Activated naive CD4-positive, alpha-beta T cell treated with anti-CD3 and anti-CD28 coated beads, Interleukin-2, amount 10 ng/mL, durations not matched to agents 7 days and 5 days (primary cell): ENCODE measurements at places on chromosomes 7 and 10.

GRCh38 chr10:14904316-14904732 is 25.7 kb downstream of the SUV39H2 start:
- peak; percentile 46 for DNase-seq

- no peak for DNase-seq
These were observed 108.0 kb upstream of the LSM8 start for GRCh38 chr7:118075936-118076335.

DNA sequence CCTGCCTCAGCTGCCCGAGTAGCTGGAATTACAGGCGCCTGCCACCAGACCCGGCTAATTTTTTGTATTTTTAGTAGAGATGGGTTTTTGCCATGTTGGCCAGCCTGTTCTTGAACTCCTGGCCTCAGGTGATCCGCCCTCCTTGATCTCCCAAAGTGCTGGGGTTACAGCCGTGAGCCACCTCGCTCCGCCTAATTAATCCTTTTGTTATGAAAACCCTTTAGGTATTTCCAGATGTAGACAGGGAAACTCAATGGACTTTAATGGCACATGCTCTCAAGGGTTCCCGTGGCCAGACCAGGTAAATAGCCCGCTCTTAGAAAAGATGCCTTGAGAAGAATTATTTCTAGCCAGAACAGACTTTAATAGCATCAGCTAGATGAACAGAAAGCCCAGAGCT is 19.7 kb upstream of the EXOC4 start:
- DNase-seq, result no peak

GRCh38 chr10:101031796-101032636 is 982 bp downstream of the SFXN3 start:
- DNase-seq, result peak; percentile 91

GRCh38 chr10:80908611-80909010 is 370.9 kb downstream of the SH2D4B start:
- DNase-seq, result no peak

GRCh38 chr7:24172856-24173255 is 111.1 kb upstream of the NPY start:
- no peak for DNase-seq

- DNase-seq, result peak; percentile 92
These were observed at the start of gene ZYX for GRCh38 chr7:143380646-143381426. Gene ZYX, plus strand, starts transcription at chr7:143381345. Its CDS starts 227 bp downstream, at chr7:143381572.

- no peak for DNase-seq
These were observed 104.9 kb upstream of the FAM180A start for GRCh38 chr7:135853499-135853898.

DNA sequence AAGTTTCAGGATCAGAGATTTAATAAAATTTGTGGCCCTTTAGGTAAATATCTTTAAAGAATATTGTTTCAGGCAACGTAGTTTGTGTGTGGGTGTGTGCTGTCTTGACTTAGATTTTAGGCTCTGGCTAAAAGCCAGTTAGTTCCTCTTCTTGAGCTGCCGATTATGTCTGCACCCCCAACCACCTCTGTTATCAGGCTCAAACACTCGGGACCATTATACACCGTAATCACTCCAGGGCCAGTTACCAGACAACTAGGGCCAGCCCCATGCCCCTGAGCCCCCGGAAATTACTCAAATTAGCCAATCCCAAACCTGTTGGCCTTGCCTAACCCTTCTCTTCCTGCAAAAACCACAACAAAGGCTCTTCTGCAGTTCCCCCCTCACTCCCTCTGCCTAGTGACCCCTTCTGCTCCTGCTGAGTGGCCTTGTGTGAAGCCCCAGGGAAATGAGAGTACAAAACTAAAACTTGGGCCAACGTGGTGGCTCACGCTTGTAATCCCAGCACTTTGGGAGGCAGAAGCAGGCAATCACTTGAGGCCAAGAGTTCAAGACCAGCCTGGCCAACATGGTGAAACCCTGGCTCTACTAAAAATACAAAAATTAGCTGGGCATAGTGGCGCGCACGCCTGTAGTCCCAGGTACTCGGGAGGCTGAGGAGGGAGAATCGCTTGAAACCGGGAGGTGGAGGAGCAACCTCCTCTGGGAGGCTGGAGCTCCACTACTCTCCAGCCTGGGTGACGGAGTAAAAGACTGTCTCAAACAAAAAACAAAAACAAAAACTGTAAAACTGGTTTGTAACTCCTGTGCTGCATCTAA is 9.2 kb upstream of the HNRNPF start:
- peak; percentile 68 for DNase-seq

DNA sequence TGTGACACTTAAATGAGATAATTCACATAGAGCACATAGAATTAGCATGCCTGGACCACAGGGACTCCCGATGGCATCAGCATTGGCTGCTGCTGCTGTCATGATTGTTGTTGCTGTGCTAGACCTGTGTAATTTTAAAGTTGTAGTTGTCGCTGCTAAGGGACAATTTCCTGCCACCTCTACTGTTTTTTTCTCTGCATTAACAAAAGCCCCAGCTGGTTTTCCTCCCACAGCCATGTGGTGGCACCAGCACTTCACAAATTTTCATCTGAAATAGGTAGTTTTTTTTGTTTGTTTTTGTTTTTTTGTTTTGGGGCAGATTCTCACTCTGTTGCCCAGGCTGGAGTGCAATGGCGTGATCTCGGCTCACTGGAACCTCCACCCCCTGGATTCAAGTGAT is 25.4 kb upstream of the PRXL2A start:
- peak; percentile 71 for DNase-seq

- no peak for DNase-seq
These were observed 4.4 kb downstream of the RAB11FIP2 start for GRCh38 chr10:118042336-118042735.

DNA sequence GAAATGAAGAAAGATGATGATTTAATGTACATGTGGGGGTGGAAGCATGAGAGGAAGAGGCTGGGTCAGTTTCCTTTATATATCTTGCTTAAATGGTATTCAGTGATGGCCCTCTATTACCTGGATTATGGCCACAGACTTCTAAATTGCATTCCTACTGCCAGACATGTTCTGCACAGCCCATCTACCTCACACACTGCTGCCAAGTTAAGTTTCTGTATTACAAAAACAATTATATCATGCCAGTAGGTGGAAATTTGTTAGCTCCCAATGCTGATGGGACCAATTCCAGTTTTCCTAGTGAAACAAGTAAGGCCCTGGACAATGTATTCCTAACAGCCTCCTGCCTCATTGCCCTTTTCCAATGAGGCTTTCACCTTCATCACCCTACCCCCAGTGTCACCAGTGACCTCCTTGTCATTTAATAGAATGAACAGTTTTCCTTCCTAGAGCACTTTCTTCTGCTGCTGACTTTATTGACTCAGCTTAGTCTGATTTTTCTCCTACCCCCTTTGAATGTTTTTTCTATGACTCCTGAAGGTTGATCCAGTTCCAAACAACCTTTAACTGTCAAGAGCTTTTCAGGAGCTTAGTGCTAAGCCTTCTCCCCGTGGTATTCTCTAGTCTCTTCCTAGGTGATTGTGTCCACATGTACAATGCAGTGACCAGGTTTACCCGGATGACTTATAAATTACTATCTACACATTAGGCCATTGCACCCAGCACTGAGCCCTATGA is 316.6 kb upstream of the ANKRD30A start:
- DNase-seq, result no peak

- no peak for DNase-seq
These were observed 85.6 kb downstream of the RNF216 start for GRCh38 chr7:5695727-5696345.

GRCh38 chr7:121914676-121915279 is 41.8 kb downstream of the PTPRZ1 start:
- no peak for DNase-seq

DNA sequence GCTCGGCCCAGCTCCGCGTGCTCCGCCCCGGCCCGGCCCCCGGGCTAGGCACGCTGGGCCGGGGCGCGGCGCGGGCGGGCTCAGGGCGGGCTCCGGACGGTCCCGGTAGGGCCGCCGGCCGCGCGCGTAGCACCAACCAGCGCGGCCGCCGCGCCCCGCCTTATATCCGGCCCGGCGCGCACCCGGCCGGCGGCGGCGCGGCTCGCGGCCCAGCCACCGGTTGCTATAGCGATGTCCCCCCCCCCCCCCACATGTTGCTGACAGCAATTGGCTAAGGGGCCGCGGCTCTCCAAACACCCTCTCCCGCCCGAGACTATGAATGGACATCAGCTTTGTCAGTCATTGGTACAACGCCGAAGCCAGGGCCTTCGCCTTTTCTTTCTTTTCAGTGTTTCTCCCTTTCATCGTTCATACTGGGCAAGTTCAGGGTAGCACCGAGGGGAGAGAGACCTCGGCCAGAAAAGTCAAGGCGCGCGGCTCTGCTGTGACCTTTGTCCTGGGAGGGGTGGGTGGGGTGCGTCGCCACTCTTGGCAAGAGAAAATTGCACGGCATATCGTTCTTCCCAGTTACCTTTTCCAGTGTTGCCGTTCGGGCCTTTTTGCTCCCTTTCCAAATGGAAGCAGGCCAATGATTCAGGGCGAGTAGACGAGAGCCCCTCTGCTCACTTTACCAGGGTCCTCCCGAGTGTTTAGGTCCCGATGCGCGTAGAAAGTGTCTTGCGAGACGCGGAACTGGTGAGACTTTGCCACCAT is 354.2 kb downstream of the DNAJB6 start:
- DNase-seq, result peak; percentile 26

GRCh38 chr7:22696541-22697228 is 30.3 kb upstream of the IL6 start:
- DNase-seq, result no peak

GRCh38 chr7:87960239-87960638 is 26.2 kb downstream of the ADAM22 start:
- DNase-seq, result no peak

- DNase-seq, result no peak
These were observed 430.2 kb upstream of the KCND2 start for GRCh38 chr7:119842786-119843185.

DNA sequence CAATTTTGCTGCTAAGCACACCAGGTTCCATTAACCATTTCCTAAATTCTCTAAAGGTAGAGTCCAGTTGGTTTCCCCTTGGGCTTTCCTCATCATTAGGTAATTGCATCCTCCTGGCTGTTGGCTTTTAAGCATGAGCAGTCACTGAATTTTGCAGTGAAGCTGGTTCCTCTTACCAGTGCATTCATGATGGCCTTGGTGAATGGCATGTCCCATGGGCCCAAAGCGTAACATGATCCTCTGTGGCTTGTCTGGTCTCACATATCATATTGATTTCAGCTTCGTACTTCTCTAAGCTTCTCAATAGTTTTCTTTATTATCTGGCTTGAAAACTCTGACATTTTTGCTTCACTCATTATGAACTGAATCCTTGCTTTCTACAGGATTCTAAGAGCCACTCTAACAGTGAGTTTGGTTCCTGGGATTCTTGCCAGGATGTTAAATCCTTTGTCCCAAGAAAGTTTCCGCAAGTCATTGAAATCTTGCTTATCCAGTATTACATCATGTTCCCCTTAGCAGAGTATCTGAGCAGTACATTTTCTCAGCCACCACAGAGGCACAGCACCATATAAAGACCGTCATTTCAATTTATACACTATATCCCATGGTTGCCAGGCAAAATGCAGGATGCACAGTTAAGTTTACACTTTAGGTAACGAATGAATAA is 134.2 kb downstream of the PTN start:
- no peak for DNase-seq

GRCh38 chr7:74040101-74040790 is 12.3 kb downstream of the ELN start:
- no peak for DNase-seq

DNA sequence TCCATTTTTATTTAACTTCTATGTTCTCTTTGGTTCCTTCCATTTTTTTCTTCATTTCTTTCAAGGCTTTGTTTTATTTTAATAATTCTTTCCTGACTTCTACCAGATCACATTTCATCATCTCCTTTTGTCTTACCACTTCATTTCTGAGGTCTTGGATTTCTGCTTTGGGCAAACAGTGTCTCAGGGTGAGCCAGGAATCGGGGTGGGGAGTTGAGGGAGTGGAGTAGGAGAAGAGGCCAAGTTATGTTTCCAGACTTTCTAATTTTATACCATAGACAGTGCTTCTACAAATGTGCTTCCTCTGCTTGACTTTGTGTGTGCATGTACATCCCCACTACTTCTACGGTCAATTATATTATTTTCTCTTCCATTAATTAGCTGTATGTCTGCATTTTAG is 112.1 kb downstream of the PRKG1 start:
- no peak for DNase-seq

GRCh38 chr7:10643545-10643944 is 330.1 kb upstream of the PHF14 start:
- DNase-seq, result peak; percentile 29

DNA sequence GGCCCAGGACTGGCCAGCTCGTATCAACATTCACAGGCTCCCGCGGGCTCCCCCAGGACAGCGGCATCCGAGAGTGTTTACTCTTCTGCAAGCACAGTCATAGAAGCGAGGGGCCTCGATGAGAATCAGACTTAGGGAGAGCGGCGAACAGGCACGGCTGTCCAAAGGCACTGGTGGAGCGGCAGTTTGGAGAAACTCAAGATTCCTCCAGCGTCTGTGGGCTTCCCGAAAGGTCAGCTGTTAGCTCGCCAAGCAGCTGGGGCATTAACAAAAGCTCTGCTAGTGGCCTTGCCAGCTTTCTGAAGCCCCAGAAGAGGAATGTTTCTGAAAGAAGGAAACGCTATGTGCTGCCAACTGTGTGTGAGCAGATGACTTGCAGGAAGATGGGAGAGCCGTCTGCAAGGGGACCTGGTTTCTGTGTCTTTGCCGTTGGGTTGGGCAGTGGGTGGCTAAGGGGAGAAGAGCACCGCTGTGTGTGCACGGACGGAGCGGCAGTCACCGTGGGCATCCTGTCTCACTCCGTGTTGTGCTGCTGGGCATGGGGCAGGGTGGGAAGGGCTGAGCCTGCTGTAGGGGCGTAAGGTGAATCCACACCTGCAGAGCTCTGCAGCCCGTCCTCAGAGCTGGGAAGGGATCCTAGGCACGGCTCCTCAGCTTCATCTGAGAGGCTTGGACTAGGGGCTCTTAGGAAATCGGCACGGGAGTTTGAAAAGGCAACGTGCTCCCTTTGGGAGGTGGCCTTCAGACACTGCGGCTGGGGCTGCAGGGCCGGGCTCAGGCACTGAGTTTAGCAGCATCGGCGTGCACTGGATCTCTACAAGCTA is 42.1 kb downstream of the AMZ1 start:
- DNase-seq, result no peak

DNA sequence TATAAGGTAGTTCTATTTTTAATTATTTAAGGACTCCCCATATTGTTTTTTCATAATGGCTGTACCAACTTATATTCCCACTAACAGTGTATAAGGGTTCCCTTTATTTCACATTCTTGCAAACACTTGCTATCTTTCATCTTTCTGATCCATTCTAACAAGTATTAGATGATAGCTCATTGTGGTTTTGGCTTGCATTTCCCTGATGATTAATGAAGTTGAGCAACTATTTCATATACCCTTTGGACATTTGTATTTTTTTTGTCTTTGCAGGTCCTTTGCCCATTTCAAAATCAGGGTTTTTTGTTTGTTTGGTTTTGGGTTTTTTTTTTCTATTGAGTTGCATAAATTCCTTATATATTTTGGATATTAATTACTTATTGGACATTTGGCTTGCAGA is 107.2 kb downstream of the EPC1 start:
- no peak for DNase-seq

GRCh38 chr7:27842851-27843250 is 102.9 kb downstream of the TAX1BP1 start:
- DNase-seq, result no peak

GRCh38 chr10:13091801-13092200 is 8.2 kb upstream of the OPTN start:
- DNase-seq, result no peak

- peak; percentile 93 for DNase-seq
These were observed 3.2 kb downstream of the CDK6 start for GRCh38 chr7:92833024-92833765.

- DNase-seq, result no peak
These were observed 166.8 kb downstream of the SORCS1 start for GRCh38 chr10:106997721-106998120.
